ENCODE measurements at places on chromosomes 6 and 20. TPM values are rescaled to one million over a fixed set of nuclear protein-coding genes. Genes with fewer than 3 reads are reported as not detected.

DNA sequence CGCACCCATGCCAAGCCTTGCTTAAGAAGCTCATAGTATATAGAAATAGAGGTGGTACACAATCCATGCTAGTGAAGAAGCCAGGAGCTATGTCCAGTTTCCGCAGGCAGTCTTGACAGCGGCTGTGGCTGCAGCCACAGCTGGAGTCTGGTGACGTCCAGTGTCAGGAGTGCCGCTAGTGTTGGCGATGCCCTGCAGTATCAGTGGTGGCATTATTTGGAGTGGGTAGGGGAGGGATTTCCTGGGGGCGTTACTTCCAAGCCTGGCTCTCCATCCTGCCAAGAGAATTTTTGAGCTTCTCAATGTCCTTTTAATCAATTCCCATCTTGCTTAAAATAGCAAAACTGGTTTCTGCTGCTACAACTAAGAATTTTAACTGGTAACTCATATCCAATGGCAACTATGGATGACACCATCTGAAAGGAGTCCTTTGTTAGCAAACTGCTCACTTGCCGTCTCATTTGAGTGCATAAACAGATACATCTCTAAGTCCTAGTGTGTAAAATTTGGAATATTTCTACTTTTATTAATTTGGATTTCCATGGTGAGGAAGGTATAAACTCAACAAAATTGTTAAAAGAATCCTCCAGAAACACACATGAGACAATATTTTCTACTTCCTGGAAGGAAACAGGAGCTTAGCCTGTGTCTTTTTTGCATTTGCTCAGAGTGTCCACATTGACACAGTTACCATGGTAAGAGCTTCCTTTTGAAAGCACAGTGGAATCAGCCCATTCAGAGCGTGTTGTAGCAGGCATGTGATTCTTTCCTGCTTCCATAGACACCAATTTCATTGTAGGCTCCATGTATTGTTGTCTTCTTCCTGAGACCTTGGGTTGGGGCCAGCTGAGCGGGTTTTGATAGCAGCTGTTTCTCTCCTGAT lies 44.6 kb upstream of the PXDC1 start:
- no peak overlapping the region for H3K27ac ChIP-seq
- H3K4me1 ChIP-seq, result no peaks in the 10 kb centered on the region
- DNase-seq, result no peak
- H3K36me3 ChIP-seq, result no peaks in the 10 kb centered on the region
- H3K27me3 ChIP-seq, result no peaks in the 10 kb centered on the region
- H3K4me3 ChIP-seq, result no peak overlapping the region

DNA sequence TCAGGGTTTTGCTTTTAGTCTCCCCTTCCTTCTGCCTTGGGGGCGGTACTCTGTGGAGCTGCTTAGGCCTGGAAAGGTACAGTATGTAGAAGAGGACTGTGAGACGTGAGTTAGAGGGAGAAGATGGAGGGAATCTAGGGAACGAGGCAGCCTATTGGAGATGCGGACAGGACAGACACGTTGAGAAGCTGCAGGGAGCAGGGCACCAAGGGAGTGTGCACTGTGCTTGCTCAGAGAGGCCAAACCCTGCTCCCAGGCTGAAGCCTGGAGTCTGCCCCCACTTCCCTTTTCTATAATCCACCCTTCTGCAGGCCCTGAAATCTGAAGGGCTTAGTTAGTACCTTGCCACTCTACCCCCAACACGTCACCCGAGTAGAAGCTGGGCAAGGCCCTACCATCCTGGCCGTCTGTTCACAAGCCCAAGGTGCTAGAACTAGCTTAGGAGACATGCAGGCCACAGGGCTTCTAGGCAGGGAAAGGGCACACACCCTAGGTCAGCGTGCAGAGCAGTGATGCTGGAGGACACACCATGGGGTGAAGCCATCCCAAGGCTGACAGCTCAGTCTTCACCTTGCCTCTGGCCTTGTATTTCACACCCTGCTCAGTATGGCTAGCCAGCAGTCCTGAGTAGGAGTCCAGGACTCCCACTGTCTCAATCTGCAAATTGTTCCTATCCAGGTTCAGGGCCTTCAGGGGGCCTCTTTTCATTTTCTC lies 6.9 kb downstream of the TP53INP2 start:
- DNase-seq, result no peak
- peaks cover 5% of the 10 kb centered on the region for H3K4me1 ChIP-seq
- no peak overlapping the region for H3K27ac ChIP-seq

- H3K27ac ChIP-seq, result peak overlapping the region; percentile 53
- peaks cover 23% of the 10 kb centered on the region for H3K4me1 ChIP-seq
- no peak overlapping the region for H3K4me3 ChIP-seq
- no peaks in the 10 kb centered on the region for H3K27me3 ChIP-seq
These were observed 4.4 kb upstream of the IFNGR1 start for GRCh38 chr6:137223370-137224131.

GRCh38 chr6:1346558-1347091 lies 34.7 kb downstream of the FOXQ1 start:
- no peak overlapping the region for H3K4me3 ChIP-seq
- no peaks in the 10 kb centered on the region for H3K4me1 ChIP-seq
- H3K27ac ChIP-seq, result no peak overlapping the region
- no peaks in the 10 kb centered on the region for H3K36me3 ChIP-seq

Gene CRISP3
- total RNA-seq, result 0.55 TPM

Gene AVP
- total RNA-seq, result not detected

DNA sequence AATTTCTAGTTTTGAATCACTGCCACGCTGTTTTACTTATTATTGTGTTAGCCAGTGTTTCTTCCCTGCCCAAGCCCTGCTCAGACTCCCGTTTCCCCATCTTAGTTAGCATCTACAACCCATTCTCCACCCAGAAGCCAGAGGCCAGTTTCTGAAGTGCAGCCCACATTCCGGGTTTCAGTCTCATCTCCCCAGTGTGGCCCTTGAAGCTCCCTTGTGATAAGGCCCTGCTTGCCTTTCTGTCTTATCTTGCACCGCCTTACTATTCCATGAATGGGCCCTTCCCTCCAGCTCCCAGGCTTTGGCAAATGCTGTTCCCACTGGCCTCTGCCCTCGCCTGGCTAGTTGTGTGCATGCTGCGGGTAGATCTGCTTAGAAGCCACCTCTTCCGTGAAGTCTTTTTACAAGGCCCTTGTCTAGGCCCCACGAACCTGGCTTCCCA lies 41.1 kb downstream of the TOX2 start:
- no peak overlapping the region for H3K4me3 ChIP-seq
- no peak overlapping the region for H3K27ac ChIP-seq
- DNase-seq, result no peak
- no peaks in the 10 kb centered on the region for H3K36me3 ChIP-seq
- no peaks in the 10 kb centered on the region for H3K27me3 ChIP-seq
- H3K4me1 ChIP-seq, result no peaks in the 10 kb centered on the region

Gene GFRAL
- not detected for total RNA-seq

- peak within 1 kb of the TSS; percentile 65 for H3K27ac ChIP-seq
- DNase-seq, result peak; percentile 88
- H3K36me3 ChIP-seq, result no peaks in the 10 kb centered on the region
- H3K27me3 ChIP-seq, result no peaks in the 10 kb centered on the region
- peak within 1 kb of the TSS; percentile 60 for H3K4me3 ChIP-seq
These were observed at the start of gene ULBP3 for GRCh38 chr6:150068720-150069648. Gene ULBP3, minus strand, starts transcription at chr6:150069121. Its CDS starts 55 bp downstream, at chr6:150069066.

DNA sequence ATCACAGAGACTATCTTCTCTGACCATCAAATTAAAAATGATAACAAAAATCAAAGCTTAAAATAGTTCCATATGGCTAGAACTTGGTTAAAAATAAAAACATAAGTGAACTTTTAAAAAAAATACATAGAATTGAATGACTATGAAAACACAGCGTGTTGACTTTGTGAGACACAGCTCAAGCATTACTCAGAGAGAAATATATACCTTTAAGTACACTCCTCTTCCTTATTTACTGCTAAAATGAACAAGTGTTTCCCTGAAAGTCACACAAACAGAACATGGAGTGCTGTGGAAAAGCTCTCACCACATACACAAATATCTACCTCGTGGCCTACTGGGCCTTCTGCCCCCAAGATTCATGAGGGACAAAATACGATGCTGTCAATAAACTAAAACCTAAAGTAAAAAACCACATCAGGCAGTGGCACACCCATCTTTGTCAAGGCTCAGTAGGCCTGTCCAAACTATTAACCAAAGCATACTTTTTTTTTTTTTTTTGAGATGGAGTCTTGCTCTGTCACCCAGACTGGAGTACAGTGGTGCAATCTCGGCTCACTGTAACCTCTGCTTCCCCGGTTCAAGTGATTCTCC lies 7.5 kb downstream of the FAXC start:
- no peak overlapping the region for H3K4me3 ChIP-seq
- H3K4me1 ChIP-seq, result no peaks in the 10 kb centered on the region
- H3K27me3 ChIP-seq, result no peaks in the 10 kb centered on the region

- no peaks in the 10 kb centered on the region for H3K4me1 ChIP-seq
- no peak overlapping the region for H3K4me3 ChIP-seq
- H3K36me3 ChIP-seq, result no peaks in the 10 kb centered on the region
These were observed 74.5 kb upstream of the MRPS10 start for GRCh38 chr6:42292004-42292740.
